Kidney capillary endothelial cell (primary cell): ENCODE measurements at places on chromosomes 1 and 21.
A peak's percentile ranks its signal among the peaks of the same experiment; 100 is the strongest.

GRCh38 chr1:201385299-201385891 lies 7.9 kb upstream of the TNNT2 start:
- DNase-seq: peak; percentile 30

DNA sequence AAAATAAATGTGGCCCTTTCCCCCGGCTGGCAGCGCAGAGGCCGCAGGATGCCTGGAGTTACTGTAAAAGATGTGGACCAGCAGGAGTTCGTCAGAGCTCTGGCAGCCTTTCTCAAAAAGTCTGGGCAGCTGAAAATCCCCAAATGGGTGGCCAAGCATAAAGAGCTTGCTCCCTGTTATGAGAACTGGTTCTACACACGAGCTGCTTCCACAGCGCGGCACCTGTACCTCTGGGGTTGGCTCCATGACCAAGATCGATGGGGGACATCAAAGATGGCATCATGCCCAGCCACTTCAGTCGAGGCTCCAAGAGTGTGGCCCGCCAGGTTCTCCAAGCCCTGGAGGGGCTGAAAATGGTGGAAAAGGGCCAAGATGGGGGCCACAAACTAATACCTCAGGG lies 95.9 kb downstream of the LRIG2 start:
- no peak for DNase-seq

DNA sequence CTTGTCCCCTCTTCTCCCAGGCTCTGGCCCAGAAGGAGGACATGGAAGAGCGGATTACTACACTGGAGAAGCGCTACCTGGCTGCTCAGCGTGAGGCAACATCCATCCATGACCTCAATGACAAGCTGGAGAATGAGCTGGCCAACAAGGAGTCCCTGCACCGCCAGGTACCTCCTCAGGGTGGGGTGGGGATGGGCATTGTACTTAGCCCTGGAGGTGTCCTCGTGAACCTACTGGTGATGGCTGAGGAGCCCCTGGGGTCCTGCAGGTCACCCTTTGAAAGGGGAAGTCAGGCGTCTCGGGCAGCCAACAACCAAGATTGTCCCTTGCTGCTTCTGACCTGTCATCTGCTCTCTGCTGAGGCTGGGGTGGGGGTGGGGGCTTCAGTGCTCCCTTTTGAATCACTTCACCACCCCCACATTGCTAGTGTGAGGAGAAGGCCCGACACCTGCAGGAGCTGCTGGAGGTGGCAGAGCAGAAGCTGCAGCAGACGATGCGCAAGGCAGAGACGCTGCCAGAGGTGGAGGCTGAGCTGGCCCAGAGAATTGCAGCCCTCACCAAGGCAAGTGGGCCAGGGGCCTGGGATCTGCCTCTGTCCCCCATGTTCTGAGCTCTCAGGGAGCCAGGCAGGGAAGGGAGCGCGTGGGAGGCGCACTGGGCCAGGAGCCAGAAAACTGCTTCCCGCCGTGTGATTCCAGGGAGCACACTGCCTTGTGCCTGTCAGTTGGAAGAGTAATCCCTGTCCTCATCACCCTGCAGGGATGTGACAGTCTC lies 19.7 kb downstream of the PPFIA4 start:
- no peak for DNase-seq

DNA sequence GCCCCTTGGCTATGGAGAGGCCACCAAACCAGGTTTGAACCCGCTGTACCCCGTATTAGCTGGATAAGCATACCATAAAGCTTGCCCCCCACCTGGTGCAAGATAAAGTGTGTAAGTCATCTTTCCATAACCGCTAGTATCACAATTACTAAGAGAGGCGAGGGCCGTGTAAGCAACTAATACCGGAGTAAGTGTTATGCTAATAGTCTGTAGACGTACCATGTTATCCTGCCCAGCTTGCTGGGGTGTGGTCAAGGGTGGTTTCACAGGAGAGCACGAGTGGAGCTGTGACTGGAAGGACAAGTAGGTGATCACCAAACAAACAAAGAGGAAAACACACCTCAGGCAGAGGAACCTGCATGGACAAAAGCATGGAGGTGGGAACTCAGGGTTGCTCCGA lies 3.6 kb upstream of the TNFRSF1B start:
- DNase-seq: no peak

DNA sequence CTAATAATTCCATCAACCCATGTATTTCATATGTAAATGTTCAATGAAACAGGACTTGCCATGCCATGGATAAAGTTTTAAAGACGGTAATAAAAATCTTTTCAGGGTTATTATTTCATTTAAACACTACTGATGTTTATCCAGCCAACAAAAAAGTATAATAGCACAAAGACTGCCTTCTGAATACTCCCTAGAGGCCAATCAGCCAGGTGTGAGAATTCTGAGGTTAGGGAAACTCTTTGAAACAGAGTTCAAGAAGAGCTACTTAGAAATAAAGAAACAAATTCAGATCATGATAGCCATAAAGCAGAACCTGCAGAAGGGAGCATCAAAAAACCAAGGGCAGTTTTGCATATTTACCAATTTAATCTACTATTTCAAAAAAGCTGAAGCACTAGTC lies 48.7 kb downstream of the AKT3 start:
- no peak for DNase-seq

DNA sequence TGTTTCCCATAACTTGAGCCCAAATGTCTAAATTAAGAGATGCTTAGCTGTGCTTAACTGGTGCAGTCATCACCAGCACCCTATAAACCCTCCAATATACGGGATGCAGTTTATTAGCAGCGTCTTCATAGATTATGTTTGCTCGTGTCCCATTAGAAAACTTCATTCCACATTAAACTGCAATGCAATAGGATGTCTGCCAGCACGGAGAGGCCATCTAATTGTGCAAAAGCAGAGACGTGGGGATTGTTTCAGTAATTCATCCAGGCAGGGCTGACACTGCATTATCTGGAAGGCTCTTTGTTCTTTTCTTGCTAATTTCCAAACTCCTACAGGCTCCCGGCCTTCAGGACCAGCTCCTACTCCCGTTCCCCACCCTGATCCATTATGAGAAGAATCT lies 89.5 kb downstream of the CSMD2 start:
- no peak for DNase-seq

DNA sequence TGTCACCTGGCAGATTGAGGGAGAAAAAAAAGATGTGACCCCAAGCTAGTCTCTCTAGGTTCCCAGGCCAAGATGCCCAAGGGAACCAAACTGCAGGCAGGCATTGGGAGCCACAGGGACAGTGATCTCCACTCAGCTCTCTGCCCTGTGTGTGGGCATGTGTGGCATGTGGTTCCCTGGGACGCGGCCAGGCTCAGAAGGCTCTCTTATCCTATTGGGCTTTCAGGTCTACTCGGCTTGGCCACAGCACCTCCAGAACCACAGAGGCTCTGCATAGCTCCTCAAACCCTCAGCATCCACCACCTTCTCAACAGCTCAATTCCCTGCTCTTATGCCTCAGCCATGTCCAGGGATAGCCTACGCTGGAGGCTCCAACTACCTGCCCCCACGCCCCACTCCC lies 22.0 kb downstream of the IQGAP3 start:
- DNase-seq: no peak

GRCh38 chr1:40630488-40631223 lies 34.8 kb downstream of the RIMS3 start:
- DNase-seq: peak; percentile 65

- DNase-seq: no peak
Observed at GRCh38 chr1:17108360-17108759, 10.9 kb downstream of the PADI2 start.

- no peak for DNase-seq
Observed at GRCh38 chr1:31788825-31789256, 24.7 kb upstream of the ADGRB2 start.

GRCh38 chr1:170309389-170310013 lies 163.7 kb downstream of the NTMT2 start:
- peak; percentile 34 for DNase-seq

- DNase-seq: no peak
Observed at GRCh38 chr1:180165509-180166435, 11.1 kb downstream of the QSOX1 start.

GRCh38 chr1:177811429-177811828 lies 158.4 kb downstream of the SEC16B start:
- DNase-seq: no peak

DNA sequence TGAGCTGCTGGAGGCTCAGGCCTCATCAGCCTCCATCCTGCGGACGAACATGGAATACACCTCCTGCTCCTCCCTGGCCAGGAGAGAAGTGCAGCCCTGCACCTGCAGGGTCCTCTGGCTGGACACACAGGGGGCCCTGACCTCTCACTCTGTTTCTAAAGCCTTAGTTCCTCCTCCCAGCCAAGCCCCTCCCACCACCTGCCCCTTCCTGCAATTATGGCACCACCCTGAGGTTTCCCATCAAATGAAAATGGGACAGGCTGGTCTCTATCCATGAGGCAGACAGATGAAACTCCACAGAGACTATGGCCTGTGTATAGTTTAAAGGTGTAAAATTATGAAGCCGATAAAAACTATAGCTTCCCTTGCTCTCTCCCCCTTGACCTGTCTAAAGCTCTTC lies 42.6 kb downstream of the CACNA1S start:
- no peak for DNase-seq

GRCh38 chr1:116178837-116179236 lies 67.6 kb downstream of the MAB21L3 start:
- DNase-seq: no peak

- no peak for DNase-seq
Observed at GRCh38 chr1:86273066-86273465, 116.5 kb upstream of the COL24A1 start.

DNA sequence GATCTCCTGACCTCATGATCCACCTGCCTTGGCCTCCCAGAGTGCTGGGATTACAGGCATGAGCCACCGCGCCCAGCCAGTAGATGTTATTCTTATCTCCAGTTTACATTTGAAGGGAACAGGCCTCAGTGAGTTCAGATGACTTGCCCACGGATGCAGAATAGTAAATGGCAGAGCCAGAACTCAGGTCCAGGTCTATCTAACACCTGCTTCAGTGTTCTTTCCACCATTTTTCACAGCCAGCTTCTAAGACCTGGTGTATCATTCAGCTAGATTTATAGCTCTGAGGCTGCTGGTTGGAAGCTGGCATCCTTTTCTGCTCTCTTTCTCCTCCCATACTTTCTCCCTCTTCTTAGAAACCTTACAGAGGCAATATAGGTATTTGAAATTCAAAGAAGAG lies 10.8 kb downstream of the FABP3 start:
- DNase-seq: no peak

DNA sequence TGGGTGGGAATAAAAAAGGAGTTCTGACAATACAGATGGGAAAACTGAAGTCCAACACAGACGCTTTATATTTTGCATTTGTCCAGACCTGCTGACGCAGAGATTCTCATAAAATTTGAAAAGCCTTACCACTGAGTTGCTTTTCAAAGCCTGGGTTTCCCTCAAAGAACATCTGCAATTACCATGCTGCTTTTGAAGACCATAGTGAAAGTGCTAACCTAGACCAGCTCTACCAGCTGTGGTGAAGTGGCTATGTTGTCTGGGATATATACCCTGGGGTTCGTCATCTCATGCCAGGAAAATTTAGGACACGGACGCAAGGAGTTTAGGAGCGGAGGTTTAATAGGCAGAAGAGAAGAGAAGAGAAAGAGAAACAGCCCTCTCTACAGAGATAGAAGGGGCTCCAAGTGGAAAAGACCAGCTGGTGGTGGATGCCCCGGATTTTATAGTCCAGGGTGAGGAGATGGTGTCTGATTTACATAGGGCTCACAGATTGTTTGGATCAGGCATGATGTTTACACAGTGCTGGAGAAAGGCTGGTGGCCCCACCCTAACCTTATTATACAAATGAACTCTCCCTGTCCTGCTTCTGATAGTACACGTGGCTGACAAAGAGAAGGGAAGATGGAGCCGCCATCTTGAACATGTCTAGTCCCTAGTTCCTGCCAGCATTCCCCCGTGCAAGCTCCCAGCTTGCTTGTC lies 73.8 kb downstream of the AK4 start:
- no peak for DNase-seq

- DNase-seq: no peak
Observed at GRCh38 chr1:58901008-58901407, 117.2 kb upstream of the JUN start.

- DNase-seq: no peak
Observed at GRCh38 chr1:214452152-214452784, 99.1 kb downstream of the PTPN14 start.

GRCh38 chr1:225209153-225209552 lies 218.7 kb downstream of the LBR start:
- no peak for DNase-seq

GRCh38 chr1:225872075-225872430 lies 10.1 kb downstream of the TMEM63A start:
- DNase-seq: no peak
